ENCODE measurements at places on chromosomes 4 and X.

GRCh38 chr4:107034091-107034995 lies 1.8 kb downstream of the DKK2 start:
- no peak for DNase-seq

DNA sequence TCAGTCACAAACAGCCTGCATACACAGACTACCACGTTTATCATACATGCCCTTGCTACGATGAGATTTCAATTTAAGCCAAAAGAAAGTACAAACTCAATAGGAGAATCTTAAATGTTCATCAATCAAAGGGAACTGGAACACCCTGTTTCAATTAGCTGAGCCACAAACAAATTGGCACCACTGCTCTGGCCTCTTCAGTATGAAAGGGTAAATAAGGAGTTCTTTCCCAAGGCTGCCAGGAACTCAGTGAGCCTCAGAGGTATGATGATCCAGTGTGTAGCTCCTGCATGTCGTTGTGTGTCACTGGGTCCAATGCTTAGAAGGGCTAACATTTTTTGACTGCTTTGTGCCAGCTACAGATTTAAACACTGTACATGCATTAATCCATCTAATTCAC lies 5.4 kb downstream of the RNF150 start:
- no peak for DNase-seq

DNA sequence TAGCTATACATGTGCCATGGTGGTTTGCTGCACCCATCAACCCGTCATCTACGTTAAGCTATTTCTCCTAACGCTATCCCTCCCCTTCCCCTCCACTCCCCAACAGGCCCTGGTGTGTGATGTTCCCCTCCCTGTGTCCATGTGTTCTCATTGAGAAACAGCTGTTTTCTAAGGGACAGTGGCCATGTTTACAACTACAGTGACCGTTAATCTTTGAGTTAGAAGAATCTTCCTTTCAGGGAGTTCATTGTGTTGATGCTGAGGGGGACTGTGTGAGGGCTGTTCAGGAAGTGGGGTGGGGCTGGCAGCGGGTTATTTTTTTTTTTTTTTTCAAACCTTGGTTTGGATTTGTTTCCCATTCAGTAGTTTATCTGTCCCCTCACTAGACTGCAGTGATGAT lies 179.9 kb downstream of the NHS start:
- DNase-seq, result no peak

- peak; percentile 17 for DNase-seq
Measured at GRCh38 chr4:159049780-159050375, 53.0 kb upstream of the RAPGEF2 start.

DNA sequence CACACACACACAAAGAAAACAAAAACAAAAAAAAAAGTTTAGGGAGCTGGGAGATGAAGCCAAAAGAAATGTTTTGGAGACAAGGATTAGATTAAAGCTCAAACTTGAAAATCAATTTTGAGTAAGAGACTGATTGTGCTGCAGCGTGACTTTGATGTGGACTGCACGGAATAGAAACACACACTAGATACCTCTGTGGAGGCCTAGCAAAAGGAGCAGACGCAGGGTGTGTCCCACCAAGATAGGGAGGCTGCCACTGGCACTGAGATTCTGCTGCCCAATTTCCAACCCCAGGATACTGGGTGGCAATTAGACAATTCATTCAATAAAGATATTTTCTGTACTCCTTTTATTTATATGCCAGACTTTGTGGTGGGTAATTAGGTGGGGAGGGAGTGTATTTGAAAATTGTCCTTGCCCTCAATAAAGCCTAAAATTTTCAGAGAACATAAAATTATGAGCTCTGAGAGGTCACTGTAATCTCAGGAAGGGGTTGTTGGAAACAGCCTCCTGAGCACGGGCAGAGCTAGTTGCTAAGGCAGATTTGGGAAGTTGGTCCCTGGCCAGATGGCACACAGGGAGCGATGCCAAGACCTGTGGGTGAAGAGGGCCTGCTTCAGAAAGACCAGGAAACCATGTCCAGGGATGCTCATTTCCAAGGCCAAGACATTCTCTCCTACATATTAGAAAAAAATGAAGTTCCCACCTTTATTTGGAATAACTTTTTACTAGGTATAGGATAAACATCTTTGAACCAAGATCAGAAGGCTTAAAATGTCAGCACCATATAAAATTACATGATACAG lies 1.9 kb upstream of the PPP3CA start:
- DNase-seq, result no peak

GRCh38 chr4:184793735-184794355 lies 31.9 kb downstream of the ACSL1 start:
- DNase-seq, result no peak

All from NCI-H1417 treated with DMSO at 0.1 percent for 48 hours (cell line).